Activated CD4-positive, alpha-beta T cell treated with anti-CD3 and anti-CD28 coated beads, Interleukin-2, amount 50 U/mL, for 4 hours (primary cell): ENCODE measurements at places on chromosomes 7 and 10.

- DNase-seq = no peak
Measured at GRCh38 chr10:98267069-98267893, 713 bp downstream of the LOXL4 start.

DNA sequence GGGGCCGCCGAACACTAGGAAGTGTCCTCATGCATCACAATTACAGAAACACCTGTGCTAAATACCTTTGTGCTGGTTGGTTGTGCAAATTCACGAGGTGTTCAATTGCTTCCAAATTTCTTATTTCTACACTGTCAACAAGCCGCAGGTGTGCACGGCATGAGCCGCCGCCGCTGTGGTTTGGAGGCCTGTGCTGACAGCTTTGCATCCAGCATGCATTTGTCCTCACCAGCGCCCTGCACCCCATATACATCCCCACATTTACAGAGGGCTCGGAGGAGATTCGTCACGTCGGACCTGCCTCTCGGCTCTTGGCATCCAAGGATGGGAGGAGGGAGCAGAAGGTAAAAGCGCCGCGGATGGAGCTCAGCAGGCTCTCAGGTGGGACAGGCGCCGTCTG lies 305.3 kb upstream of the MKI67 start:
- DNase-seq = no peak

DNA sequence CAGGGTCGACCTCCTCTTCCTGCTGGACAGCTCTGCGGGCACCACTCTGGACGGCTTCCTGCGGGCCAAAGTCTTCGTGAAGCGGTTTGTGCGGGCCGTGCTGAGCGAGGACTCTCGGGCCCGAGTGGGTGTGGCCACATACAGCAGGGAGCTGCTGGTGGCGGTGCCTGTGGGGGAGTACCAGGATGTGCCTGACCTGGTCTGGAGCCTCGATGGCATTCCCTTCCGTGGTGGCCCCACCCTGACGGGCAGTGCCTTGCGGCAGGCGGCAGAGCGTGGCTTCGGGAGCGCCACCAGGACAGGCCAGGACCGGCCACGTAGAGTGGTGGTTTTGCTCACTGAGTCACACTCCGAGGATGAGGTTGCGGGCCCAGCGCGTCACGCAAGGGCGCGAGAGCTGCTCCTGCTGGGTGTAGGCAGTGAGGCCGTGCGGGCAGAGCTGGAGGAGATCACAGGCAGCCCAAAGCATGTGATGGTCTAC lies 46.9 kb downstream of the VWA2 start:
- no peak for DNase-seq

DNA sequence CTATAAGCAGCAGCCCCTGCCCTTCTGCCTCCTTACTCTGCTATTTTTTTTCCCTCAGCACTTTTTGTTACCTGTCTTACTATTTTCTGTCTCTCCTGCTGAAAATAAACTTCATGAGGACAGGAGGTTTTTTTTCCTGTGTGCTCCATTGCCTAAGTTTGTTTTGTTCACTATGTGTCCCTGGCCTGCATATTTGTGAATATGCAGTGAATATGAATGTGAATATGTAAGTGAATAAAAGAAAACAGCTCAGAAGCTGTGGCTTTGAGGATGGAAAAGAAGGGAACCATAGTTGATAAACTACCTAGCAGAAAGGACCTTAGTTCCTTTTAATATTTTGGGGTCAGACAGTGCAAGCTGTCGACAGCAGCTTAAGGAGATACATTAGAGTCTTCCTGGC lies 34.9 kb downstream of the PCBD1 start:
- no peak for DNase-seq

- no peak for DNase-seq
Measured at GRCh38 chr10:70722820-70723424, 50.6 kb downstream of the ADAMTS14 start.

DNA sequence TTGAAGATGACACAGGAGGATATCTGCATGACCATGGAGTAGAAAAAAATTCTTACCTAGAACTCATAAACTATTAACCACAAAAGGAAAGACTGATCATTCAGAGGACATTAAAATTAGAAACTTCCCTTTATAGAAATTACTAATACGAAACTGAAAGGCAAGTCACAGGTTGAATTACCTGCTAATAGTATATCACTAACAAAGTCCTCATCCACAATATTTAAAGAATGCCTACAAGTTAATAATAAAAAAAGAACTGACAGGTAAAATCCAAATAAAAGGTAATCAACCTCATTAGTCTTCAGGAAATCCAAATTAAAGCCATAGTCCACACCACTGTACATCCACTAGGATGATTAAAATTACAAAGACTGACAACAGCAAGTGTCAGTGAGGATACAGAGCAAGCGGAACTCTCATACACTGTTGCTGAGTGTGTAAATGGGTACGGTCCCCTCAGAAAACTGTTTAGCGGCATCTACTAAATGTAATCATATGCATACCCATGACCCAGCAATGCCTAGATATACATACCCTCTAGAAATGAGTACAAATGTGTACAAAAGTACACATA lies 71.2 kb downstream of the ARHGAP21 start:
- no peak for DNase-seq

DNA sequence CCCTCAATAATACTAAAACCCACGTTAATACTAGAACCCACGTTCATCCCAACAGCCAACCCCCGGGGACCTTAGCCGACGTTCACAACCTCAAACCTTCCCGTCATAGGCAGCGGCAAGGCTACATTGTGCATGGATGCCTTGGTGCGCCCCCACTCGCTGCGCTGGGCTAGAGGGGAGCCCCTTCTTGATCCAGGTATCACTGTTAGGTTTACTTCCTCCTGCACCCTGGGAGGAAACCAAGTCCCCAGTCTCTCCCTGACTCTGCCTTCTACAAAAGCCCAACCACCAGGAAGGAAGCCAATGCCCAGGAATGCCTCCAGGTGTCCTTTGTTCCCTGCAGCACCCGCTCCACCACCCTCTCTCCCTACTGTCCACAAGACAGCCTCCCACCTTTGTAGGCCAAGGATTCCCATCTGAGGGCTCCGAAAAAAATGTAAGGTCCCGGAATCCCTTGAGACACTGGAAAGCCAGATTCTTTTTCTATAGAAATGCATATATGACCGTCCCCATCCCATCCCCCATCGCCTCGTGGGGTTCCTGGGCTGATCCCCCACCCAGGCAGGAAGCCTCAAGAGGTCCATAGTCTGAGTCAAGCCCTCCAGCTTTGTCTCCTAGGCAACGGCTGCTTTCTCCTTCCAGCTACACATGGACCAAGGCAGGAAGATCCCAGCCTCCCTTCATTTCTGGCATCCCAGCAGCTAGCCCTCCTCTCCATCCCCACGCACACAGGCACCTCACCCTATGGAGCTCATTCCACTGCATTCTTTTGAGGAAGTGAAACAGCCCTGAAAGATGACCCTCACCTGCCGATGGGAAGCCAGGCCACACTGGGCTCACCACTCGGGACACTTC lies 25.2 kb downstream of the CTBP2 start:
- no peak for DNase-seq

DNA sequence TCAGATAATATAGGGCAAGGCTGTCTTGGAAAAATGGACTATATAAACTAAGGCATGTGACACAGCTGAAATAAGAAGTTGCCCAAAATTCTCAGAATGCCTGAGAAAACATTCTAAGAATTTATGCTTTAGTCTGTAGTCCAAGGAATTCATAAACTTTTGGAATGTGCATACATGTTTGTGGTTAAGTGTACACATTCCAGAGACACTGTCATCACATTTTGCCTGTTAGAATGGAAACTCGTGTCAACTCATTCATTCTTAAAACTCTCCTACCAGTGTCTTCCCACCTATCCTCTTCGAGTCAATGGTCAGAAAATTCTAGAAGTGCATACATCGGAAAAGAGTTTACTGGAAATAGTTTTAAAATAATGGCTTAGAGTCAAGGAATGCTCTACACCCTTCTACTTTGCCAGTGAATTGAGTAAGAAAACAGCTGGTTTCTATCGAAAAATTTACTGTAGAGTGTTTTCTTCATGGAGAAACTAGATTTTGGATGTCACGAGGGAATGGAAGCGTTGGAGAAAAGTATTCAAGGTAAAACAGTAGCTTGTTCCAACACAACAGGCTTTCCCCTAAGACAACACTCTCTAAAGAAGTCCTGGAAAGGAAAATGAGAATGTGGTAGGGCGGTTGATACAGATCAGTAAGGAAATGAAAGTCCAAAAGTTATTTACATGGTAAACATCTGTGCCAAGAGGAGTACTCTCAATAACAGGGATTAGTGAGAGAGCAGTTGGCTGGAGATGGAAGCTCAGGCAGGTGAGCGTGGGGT lies 1177.6 kb upstream of the C7orf33 start:
- DNase-seq = no peak

- no peak for DNase-seq
Measured at GRCh38 chr10:99693933-99694583, 34.7 kb downstream of the ENTPD7 start.

GRCh38 chr7:113649556-113649955 lies 269.3 kb downstream of the PPP1R3A start:
- DNase-seq = no peak

DNA sequence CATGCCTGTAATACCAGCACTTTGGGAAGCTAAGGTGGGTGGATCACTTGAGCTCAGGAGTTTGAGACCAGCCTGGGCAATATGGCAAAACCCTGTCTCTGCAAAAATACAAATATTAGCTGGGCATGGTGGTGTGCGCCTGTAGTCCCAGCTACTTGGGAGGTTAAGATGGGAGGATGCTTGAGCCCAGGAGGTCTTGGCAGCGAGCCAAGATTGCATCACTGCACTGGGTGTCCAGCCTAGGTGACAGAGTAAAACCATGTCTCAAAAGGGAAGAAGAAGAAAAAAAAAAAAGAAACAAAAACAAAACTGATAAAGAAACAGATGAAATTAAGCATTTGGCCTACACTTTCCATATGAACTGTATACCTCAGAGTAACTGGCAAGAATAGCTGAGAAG lies 319.2 kb downstream of the PARD3 start:
- no peak for DNase-seq

DNA sequence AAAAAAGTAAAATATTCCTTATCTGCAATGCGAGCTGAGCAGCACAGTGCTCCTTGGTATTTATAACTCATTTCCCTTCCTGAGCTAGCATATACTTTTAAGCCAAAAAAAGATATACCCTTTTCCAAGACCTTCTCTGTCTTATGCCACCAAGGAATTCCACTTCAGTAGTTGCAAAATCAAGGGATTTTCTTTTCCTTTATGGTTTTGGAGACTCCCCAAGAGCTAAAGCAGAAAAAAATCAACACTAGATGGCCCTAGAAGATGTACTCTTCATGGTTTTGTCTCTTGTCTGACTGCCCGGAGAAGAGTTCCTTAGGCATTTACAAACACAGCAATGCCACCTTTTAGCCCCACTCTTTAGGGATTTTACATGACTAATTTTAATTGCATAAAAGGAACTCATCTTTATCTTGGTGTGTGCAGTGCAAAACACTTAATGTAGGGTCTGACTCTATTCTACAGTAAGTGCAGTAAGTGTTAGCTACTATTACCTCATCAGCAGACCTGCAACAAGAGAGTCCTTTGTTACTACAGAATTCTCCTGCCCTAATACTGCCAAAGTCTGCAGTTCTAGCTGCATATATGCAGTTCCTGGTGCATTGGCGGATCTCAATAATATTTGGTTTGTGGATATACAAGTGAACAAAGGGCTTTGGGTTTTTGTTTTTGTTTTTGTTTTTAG lies 443.3 kb downstream of the GFRA1 start:
- no peak for DNase-seq

GRCh38 chr7:75813084-75813483 lies 522 bp downstream of the CCL24 start:
- no peak for DNase-seq

- no peak for DNase-seq
Measured at GRCh38 chr10:1217661-1218060, 161.5 kb downstream of the WDR37 start.

GRCh38 chr10:130766071-130766470 lies 545.5 kb downstream of the TCERG1L start:
- DNase-seq = no peak

DNA sequence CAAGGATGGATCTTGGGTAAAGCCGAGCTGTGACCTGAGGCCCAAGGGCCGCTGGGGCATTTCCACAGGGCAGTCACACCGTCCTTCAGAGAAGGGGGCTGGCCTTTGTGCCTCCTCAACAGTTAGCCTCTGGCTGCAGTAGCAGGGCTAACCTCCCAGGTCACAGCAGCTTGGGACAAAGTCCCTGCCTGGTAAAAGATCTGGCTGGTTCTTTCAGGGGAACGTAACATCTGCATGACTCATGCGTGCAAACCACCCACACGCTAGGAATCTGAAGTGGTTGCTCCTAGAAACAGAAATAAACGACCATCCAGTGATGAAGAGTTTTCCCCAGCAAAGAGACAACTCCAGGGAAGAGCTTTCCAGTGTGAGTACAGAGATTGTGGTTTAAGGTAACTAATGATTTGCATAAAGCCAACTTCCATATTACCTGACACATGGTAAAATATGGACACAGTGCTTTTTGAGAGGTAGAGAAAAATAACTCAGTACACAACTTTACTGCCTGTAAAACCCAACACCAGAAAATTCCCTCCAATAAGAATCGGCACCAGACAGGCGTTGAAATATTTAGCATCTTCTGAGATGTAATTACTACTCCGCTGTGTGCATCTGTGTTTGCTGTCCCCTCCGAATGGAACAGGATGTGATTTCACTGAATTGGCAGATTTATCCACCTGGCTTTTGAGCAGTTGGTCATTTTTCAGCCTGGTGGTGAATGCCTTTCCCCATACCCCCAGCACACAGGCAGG lies 84.9 kb upstream of the ADRB1 start:
- no peak for DNase-seq

DNA sequence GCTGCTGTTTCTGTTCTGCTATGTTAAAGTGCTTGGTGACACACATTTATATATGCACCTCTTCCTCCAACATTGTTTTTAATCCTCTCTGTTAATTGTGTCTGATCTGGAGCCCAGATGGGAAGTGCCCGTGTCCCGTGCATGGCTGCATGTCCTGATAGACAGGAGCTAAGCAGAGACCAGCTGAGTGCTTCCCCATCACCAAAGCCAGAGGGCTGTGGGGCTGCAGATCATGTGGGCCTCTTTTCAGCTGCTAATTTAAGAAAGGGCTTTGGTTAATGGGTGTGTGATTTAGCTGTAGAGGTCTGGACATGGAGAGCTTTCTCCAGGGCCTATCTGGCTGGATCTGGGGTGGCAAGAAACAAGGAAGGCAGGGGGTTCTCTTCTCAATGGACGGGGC lies 96.5 kb upstream of the NPS start:
- DNase-seq = no peak

- DNase-seq = no peak
Measured at GRCh38 chr7:128398016-128398840, 11.6 kb downstream of the IMPDH1 start.

GRCh38 chr7:78191475-78192079 lies 393.0 kb downstream of the PHTF2 start:
- no peak for DNase-seq

- DNase-seq = no peak
Measured at GRCh38 chr7:40536421-40536820, 401.6 kb downstream of the SUGCT start.

GRCh38 chr10:60797200-60797599 lies 18.9 kb downstream of the CDK1 start:
- no peak for DNase-seq

GRCh38 chr7:21154614-21155013 lies 273.3 kb upstream of the SP4 start:
- no peak for DNase-seq
